ENCODE measurements at places on chromosomes 13 and 19.

DNA sequence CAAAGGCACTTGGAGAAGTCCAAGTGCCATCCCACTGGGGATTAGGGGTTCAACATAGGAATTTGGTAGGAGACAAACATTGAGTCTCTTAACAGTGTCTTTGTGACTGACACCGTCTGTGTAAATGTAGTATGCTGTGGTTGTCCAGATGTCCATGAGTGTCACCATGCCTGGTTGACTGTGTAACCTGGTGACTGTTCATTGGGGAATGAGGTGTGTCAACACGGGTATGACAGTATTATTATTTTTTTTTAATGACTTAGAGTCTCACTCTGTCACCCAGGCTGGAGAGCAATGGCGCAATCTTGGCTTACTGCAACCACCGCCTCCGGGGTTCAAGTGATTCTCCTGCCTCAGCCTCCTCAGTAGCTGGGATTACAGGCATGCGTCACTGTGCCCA lies 16.2 kb downstream of the PKN1 start:
- DNase-seq: no peak

DNA sequence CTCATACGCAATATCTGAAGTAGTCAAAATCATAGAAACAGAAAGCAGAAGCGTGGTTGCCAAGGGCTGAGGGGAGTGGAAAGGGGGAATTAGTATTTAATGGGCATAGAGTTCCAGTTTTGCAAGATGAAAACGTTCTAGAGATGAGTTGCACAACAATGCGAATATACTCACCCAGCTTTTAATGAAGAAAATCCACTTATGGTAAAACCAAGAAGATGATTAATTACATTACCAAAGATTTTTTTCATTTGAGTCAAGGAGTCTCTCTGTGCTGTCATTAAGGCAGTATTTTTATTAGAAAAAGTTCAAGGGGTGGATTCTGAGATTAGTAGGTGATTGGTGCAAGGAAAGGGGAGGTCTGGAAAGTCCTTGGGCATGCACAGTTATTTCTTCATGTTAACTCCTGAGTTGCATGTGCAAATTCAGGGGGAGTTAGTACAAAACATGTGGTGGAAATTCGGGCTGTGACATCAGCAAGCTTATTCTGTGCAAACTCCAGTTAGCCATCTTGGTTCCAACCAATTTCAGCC lies 6.9 kb upstream of the CBY2 start:
- no peak for DNase-seq

GRCh38 chr19:29428071-29428470 lies 97.7 kb upstream of the VSTM2B start:
- DNase-seq: no peak

DNA sequence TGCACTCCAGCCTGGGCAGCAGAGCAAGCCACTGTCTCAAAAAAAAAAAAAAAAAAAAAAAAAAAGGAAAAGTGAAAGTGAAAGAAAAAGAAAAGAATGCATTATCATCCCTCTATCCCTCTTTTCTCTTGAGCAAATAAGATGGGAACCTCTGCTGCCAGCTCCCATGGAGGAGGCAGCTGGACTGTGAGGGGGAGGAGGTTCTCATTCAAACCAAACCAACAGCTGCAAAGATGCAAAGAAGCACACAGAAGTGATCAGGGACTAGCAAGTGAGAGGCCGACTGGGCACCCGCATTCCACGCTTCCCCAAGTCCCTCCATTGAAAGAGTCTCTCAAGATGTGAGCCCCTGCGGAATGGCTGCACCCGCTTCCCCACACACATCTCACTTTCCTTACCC lies 63.5 kb downstream of the TSHZ3 start:
- no peak for DNase-seq

DNA sequence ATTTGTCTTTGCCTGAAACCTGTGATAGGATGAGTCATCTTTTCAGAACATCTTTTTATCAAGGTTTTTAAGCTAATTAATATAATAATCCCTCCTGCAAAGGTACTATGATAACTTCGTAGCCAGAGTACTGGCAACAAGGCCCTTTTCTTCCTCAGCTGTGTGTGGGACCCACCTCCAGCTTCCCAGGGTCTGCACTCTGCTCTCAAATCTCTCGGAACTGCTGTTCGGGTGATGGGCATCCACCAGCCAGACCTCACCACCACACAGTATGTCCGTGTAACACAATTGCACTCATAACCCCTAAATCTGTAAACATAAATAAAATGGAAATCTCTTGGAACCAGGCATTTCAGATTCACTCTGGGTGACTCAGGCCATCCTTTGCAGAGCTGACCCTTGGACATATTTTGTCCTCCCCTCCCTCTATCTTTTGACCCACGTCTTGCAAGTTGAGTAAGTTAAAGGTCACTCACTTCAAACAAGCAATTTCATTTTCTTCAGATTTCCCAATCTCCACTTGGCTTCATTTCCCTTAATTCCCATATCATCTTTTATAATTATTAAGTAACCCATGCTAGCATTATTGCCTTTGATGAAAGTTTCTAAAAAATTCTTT lies 29.5 kb downstream of the COL4A1 start:
- DNase-seq: no peak

DNA sequence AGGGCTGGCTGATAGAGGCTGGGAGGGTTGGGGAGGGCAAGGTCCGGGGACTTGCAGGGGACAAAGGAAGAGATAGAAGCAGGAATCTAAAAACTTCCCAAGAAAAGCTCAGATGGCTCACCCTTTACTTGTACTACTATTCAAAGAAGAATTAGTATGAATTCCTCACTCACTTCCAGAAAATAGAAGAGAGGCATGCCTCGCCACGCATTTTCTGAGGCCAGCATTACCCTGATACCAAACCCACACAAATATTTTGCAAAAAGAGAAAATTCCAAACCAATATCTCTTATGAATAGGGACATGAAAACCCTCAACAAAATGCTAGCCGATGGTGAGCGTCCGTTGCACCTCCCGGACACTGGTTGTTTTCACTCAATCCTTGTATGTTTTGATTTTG lies 54.0 kb downstream of the ING1 start:
- no peak for DNase-seq

DNA sequence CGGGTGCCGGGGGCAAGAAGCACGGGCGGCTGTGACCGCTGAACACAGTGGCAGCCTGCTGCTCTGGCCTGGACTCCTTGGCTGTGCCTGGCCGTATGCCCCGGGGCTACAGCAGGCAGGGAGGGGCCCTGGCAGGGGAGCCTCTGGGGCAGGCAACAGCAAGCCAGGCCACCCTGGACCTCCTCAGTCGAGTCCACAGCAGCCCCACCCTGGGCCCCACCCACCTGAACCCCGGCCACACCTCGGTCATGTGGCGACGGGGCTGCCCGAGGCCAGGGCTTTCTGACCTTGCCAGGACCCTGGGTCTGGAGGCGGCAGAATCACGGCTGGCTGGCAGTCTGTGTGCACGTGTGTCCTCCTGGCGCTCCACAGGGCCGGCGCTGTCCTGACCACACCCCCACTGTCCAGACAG lies 8.7 kb downstream of the CILP2 start:
- DNase-seq: no peak

GRCh38 chr13:32783067-32783466 lies 196.8 kb downstream of the PDS5B start:
- DNase-seq: no peak

GRCh38 chr13:36006347-36006746 lies 124.8 kb downstream of the DCLK1 start:
- no peak for DNase-seq

Data from NCI-H524 treated with DMSO at 0.1 percent for 48 hours (cell line).